ENCODE measurements at places on chromosomes 5 and 9. TPM values are rescaled to one million over a fixed set of nuclear protein-coding genes. Genes with fewer than 3 reads are reported as not detected.

DNA sequence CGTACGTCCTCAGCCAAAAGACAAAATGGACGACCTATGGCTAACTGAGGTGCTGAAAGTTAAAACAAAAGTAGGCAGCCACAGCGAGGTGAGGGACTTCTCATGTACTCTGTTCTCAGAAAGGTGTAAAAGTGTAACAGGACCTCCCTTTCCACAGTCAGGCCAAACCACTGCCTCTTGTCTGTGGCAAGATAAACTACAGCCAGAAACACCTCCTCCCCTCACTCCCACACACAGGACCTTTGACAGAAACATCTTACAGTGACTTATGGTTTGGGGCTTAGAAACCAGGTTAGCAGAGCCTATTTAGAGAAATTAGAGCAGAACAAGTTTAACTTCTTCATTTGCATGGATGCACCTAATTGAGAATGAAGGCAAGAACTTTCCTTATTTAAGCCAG lies 499.1 kb upstream of the GRIN3A start:
- DNase-seq, result no peak

DNA sequence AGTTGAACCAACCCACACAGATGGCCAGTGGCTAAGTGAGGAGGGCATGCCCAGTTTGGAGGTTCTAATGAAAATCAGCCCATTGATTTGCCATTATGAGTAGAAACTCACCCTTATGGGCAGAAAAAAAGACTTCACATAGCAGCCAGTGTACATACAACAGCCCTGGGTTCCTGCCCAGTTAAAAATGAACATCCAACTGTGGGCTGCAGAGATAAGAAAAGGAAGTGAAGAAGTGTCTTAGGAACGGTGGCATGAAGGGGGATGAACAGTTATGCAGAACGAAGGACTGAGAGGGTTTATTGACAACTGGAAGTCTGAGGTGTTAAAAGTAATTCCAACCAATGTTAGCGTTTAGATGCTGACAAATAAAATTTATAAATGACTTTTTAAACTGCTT lies 118.4 kb downstream of the MARCHF3 start:
- DNase-seq, result no peak

GRCh38 chr9:38417003-38417945 lies 7.0 kb downstream of the IGFBPL1 start:
- DNase-seq, result no peak

The TNFSF8 gene
- 0.46 TPM for total RNA-seq

GRCh38 chr9:136565086-136565714 lies 19.4 kb upstream of the NOTCH1 start:
- DNase-seq, result no peak

The TTC39B gene
- 13.4 TPM for total RNA-seq

- DNase-seq, result no peak
These were observed 28.5 kb downstream of the ENC1 start for GRCh38 chr5:74612045-74612444.

DNA sequence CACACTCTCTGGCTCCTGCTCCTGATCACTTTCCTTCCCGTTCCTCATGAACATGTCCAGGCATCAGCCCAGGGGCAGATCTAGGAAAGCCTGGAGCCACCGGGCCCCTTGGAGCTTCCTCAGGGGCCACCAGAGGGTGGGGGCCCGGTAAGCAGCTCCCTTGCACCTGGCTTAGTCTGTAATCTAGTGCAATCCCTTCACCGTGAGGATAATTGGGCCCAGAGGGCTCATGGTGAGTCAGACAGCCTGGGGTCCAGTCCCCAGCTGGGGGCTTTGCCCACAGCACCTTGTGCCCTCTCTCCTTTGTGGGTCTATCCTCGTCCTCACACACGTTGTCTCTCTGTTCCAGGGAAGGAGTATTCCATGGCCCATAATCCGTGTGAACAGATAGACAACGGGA lies 10.4 kb upstream of the ALDH1B1 start:
- no peak for DNase-seq

DNA sequence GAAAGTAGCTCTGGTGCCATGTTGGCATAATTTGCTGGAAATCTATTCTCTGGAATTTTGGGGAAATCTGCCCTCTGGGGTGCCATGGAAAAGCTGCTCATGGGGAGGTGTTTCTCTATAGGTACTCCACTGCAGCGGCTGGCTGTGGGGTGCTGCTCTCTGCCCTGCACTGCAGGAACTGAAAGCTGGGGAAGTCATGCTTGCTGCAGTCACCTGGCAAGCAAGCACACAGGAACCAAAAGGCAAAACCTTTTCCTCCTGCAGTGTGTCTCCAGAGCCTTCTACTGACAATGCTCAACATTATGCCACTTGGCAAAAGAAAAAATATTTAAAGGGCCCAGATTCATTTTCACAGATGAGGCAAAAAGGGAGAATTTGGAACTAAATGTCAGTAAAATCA lies 25.8 kb upstream of the CARNMT1 start:
- no peak for DNase-seq

The SLC6A7 gene
- not detected for total RNA-seq

- no peak for DNase-seq
These were observed 20.4 kb downstream of the ANKS6 start for GRCh38 chr9:98775831-98776441.

The FGF1 gene
- 4.0 TPM for total RNA-seq

DNA sequence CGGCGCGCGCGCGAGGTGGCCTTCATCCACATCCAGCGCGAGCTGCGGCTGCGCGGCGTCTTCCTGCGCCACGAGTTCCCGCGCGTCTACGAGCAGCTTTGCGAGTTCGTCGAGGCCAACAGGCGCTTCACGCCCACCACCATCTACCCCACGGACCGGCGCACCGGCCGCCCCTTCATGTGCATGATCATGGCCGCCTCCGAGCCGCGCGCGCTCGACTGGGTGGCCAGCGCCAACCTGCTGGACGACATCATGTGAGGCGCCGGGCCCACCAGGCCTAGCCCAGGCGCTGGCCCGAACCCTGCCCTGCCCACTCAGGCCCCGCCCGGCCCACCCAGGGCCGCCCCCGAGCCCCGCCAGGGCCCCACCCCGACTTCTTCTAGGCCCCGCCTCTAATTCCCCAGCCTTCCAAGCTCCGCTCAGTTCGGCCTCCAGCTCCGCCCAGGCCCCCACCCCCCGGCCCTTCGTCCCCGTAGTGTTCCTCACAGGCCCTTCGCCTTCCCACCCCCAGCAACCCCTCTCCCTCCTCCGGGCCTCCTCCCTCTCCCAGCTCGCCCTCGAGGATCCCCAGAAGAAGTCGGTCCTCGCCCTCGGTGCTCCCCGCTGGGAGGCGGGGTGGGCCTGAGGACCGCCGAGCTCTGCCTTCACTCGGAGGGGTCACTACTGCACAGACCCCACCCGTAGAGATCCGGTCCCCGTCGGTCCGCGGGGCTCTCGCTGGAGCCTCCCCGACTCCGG lies 2.0 kb upstream of the PHPT1 start:
- no peak for DNase-seq

GRCh38 chr5:134125039-134126015 lies 10.8 kb downstream of the TCF7 start:
- no peak for DNase-seq

DNA sequence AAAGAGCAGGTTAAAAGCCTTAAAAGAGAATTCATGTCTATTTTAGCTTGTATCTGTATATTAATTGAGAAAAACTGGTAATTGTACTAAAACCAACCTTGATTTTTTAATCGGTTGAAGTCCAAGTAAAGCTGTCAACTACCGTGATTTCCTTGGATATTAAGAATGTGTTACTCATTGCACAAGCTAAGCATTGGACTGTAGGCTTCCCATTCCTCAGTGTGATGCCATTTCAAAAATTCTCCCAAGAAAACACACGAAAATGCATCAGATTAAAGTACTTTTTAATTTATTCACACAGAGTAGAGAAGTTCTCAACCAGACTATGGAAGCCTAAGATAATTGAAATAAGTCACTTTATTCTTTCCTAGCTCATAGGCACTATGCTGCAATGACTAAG lies 761.4 kb upstream of the TYRP1 start:
- no peak for DNase-seq

- no peak for DNase-seq
These were observed 3.6 kb upstream of the SPATA31E1 start for GRCh38 chr9:87878989-87879511.

DNA sequence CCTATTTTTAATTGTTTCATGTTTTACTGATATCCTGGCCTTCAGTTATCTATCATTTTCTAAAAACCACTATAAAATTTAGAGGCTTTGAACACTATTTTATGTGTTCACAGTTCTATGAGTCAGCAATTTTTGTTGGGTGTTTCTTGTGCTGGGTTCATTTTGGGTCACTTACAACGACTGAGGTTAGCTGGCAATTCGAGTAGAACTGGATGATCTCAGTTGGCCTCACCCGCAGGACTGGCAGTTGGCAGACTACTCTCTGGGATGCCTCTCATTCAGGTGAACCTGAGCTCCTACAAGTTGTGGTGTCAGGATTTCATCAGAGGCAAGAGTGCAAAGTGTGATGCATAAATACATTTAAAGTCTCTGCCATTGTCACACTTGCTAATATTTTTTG lies 151.0 kb upstream of the PAPPA start:
- DNase-seq, result no peak

- DNase-seq, result no peak
These were observed 86.1 kb downstream of the DEPDC1B start for GRCh38 chr5:60613826-60614225.

DNA sequence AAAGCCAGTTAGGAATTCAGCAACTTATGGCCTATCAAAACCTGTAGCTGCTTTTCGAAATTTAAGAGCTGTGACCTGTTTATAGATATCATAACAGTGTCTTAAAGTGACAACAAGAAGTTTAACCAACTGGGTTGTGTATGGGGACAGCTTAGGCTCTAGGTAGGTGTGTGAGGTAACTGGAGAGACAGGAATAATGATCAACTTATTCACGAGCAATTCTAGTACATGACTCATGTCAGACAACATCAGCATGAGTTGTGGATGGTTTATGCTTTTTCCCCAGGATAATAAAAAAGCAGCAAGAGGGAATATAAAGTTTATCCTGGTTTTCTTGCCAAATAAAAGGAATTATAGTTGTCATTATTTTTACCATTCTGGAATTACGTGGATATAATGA lies 88.6 kb downstream of the GDNF start:
- DNase-seq, result no peak

DNA sequence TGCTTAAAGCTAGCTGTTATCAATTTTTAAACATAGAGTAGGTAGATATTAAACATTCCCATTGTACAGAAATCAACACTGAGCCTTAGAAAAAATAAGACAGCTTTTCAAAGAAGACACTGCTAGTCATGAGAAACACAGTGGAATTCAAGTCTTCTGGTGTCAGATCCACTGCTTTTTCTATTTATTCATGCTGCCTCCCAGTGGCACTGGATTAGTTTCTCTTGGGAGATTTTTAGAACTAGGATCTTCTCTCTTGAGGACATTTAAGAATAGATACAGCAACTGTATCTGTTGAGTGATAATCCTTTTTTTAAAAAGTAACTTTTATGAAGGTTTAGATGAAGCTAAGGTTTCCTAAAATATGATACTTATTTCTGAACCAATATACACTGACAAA lies 1635.4 kb upstream of the C9orf72 start:
- no peak for DNase-seq

DNA sequence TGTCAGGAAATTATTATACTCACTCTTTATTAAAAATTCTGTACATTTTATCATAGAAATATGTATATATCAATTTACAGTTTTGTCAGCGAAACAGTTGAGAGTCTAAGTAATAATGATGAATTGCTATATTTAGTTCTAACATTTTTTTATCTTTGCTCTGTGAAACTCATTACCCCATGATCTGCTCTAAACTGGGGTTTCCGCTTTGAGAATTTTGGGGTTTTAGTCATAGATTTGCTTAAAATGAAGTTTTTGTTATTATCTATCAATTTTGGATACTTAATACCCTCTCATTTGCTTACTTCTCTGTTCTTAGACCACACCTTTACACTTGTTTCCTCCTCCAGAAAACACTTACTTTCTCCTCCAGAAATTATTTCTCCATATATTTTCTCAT lies 333.8 kb upstream of the MPDZ start:
- no peak for DNase-seq

The PCDHGA6 gene
- 7.1 TPM for total RNA-seq

DNA sequence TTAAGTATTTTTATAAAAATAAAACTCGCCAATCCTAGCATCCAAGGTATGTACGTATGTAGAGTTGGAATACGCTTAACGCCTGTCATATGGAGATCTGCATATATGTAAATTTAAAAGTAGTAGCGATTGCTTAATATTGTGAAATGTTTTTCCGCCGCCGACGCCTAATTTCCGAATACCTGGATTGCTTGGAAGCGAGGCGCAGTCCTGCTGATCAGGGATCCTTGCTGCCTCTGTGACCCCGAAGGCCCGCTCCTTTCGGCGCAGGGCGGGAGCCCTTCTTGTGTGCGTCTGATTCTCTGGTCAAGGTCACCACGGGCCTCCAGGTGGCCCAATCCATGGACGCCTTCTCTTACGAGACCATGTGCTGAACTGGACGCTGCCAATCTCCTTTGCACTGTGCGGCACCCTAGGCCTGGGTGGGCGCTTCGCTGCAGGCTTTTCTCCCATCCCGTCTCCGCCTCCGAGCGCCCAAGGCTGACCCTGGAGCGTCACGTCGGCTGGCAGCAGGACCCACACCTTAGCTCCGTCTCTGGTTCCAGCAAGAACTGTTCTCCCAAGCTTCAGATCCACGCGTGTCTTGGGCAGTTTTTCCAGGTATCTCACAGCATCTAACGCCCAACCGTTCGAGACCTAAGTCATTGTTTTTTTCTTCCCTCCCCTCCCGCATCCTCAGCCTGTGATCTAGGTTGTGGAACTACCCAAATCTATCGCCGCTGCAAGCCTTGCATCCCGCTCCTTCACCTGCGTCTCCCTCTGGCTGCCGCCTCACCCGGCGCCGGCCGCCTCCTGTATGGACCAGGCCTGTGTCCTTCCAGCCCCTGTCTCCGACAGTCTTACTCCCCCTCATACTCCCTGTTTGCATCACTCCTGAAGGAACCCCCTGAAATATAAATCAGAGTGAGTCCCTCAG lies 3.6 kb upstream of the TRIM41 start:
- DNase-seq, result no peak

The CDH12 gene
- total RNA-seq, result not detected

Measured in esophagus muscularis mucosa (tissue), 4 donors.